ENCODE measurements at places on chromosomes 11 and 22. TPM values are rescaled to one million over a fixed set of nuclear protein-coding genes. Genes with fewer than 3 reads are reported as not detected.
A peak's percentile ranks its signal among the peaks of the same experiment; 100 is the strongest.

GRCh38 chr11:117837070-117837776 lies 12.7 kb upstream of the FXYD2 start:
- no peaks in the 10 kb centered on the region for H3K36me3 ChIP-seq
- no peak for DNase-seq

- no peak overlapping the region for H3K4me3 ChIP-seq
- no peak overlapping the region for H3K27ac ChIP-seq
- no peaks in the 10 kb centered on the region for H3K27me3 ChIP-seq
- no peak for DNase-seq
- no peaks in the 10 kb centered on the region for H3K36me3 ChIP-seq
- no peaks in the 10 kb centered on the region for H3K4me1 ChIP-seq
These were observed 197.0 kb upstream of the CADM1 start for GRCh38 chr11:115700981-115701875.

The KCNJ11 gene
- 1.8 TPM for total RNA-seq

The RAB38 gene
- 1.4 TPM for total RNA-seq

The SLC7A4 gene
- total RNA-seq: 1.2 TPM

DNA sequence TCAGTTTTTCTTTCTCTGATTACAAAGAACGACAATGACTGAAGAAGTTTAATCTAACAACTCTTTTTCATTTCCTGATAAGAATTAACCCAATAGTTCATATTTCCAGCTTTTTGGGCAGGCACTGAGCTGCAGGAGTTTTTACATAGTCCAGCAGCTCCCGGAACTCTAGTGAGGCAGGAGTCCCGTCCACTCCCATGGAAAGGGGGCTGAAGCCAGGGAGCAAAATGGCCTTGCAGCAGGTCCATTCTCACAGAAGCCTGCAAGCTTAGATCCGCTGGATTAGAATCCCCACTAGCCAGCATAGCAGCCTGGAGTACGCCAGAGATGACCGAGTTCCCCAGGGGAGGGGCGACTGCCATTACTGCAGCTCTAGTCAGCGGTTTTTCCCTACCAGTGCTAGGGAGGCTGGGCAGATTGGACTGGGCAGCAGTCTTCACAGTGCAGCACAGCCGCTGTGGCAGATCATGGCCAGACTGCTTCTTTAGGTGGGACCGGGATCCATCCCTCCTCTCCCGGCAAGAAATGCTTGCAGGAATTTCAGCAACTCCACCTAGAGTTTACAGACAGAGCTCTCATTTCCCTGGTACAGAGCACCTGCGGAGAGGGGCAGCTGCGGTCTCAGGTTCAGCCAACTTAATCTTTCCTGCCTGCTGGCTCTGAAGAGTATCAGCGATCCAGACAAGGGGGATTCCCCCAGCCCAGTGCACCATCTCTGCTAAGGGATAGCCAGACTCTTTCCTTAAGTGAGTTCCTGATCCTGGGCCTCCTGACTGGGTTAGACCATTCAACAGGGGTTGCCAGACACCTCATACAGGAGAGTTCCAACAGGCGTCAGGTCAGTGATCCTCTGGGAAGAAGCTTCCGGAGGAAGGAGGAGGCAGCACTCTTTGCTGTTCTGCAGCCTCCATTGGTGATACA lies 742 bp upstream of the CASP4 start:
- no peaks in the 10 kb centered on the region for H3K27me3 ChIP-seq
- H3K4me1 ChIP-seq: peaks cover 26% of the 10 kb centered on the region
- DNase-seq: peak; percentile 26
- H3K4me3 ChIP-seq: peak overlapping the region; percentile 89
- peak overlapping the region; percentile 91 for H3K27ac ChIP-seq
- H3K36me3 ChIP-seq: peaks cover 40% of the 10 kb centered on the region

- peaks cover 15% of the 10 kb centered on the region for H3K27me3 ChIP-seq
- no peaks in the 10 kb centered on the region for H3K36me3 ChIP-seq
- H3K27ac ChIP-seq: no peak overlapping the region
- DNase-seq: no peak
- H3K4me1 ChIP-seq: peaks cover 15% of the 10 kb centered on the region
These were observed 120.9 kb upstream of the ZC3H12C start for GRCh38 chr11:109972181-109972715.

GRCh38 chr11:6556139-6556949 lies 47.1 kb downstream of the RRP8 start:
- no peak overlapping the region for H3K27ac ChIP-seq
- H3K27me3 ChIP-seq: no peaks in the 10 kb centered on the region
- peaks cover 3% of the 10 kb centered on the region for H3K36me3 ChIP-seq

DNA sequence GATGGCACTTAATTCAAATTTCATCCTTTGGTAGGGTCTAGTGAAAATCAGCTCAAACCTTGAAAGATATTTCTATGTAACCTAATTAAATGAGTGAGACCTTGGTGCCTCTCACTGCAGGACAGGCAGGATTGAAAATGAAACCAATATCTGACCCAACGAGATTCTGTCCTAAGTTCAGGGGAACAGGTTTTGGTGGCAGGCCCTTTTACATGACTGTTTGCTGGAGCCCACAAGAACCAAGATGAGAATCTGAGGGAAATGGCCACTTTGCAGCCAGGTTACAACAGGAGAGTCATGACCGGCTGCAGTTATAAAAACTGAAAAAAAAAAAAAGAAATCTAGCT lies 130.2 kb downstream of the TRIM44 start:
- H3K27ac ChIP-seq: no peak overlapping the region
- H3K27me3 ChIP-seq: no peaks in the 10 kb centered on the region
- H3K36me3 ChIP-seq: peaks cover 15% of the 10 kb centered on the region

The OR8A1 gene
- total RNA-seq: not detected

All from activated naive CD8-positive, alpha-beta T cell treated with anti-CD3 and anti-CD28 coated beads, Interleukin-2, amount 10 ng/mL, durations not matched to agents 7 days and 5 days (primary cell).